ENCODE measurements at places on chromosomes 13 and 19.

- DNase-seq, result no peak
Measured at GRCh38 chr13:37925878-37926473, 56.4 kb upstream of the TRPC4 start.

GRCh38 chr13:105984236-105984635, 551.2 kb downstream of the EFNB2 start:
- no peak for DNase-seq

DNA sequence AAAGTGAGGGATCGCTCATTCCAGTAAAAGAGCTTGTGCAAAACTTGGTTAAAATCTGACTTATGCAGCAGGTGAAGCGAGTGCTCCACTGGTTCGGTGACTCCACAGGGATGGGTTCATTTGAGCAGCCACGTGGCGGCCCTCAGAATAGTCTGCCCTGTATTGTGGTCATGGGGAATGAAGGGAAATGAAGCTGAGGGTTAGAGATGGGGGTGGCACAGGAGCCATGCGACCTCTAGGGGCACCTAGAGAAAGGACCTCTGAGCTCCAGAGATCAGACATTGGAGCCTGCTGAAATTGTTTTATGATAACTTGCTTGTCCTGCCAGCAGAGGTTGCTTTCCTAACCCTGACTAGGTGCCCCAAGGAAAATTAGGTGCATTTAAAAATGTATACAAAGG, 26.6 kb downstream of the CBY2 start:
- no peak for DNase-seq

GRCh38 chr13:40565282-40566148, 100.9 kb downstream of the FOXO1 start:
- no peak for DNase-seq

DNA sequence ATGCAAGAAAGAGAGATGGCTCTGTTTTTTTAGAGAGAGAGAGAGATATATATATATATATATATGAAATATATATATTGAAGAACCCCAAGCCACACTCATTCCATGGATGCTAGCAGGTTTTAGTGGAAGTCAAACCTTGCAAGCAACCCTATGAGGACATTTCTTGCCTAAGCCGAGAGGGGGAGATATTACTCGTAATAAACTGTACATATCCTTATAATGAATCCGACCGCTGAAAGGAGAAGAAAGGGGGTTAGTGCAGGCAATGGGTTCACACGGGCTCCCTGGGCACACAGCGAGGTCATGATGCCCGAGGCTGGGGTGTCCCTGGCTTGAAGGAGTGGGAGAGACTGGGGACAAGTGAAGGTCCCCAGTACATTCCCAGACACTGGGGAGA, 78.3 kb downstream of the IER2 start:
- DNase-seq, result no peak

GRCh38 chr19:16571822-16572331, 338 bp downstream of the SLC35E1 start:
- no peak for DNase-seq

GRCh38 chr13:61370520-61370919, 45.1 kb downstream of the PCDH20 start:
- no peak for DNase-seq

- no peak for DNase-seq
Measured at GRCh38 chr19:18868380-18869022, 27.5 kb downstream of the CERS1 start.

- peak; percentile 70 for DNase-seq
Measured at GRCh38 chr19:55580628-55581144, at the start of gene ZNF579. Gene ZNF579 (minus strand): TSS chr19:55580848. CDS start chr19:55579639, 1,209 bp downstream.

GRCh38 chr19:33568706-33569105, 47.1 kb upstream of the PEPD start:
- DNase-seq, result no peak

GRCh38 chr13:70370924-70371323, 262.7 kb upstream of the KLHL1 start:
- DNase-seq, result no peak

DNA sequence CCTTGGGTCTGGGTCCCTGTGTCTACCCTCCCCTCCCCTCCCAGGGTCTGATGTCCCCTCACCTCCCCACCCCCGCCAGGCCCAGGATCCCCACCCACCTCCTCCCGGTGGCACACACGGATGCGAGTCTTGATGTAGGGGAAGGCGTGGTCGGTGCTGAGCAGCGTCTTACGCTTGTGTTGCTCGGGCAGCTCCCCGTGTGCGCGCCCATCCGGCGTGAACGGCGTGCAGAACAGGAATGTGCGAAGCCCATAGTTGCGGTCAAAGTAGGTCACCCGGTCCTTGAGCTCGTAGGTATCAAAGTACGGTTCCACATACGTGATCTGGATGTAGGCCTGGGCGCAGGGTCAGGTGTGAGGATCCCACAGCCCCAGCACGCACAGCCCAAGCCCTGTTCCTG, 4.4 kb upstream of the KANK2 start:
- no peak for DNase-seq

DNA sequence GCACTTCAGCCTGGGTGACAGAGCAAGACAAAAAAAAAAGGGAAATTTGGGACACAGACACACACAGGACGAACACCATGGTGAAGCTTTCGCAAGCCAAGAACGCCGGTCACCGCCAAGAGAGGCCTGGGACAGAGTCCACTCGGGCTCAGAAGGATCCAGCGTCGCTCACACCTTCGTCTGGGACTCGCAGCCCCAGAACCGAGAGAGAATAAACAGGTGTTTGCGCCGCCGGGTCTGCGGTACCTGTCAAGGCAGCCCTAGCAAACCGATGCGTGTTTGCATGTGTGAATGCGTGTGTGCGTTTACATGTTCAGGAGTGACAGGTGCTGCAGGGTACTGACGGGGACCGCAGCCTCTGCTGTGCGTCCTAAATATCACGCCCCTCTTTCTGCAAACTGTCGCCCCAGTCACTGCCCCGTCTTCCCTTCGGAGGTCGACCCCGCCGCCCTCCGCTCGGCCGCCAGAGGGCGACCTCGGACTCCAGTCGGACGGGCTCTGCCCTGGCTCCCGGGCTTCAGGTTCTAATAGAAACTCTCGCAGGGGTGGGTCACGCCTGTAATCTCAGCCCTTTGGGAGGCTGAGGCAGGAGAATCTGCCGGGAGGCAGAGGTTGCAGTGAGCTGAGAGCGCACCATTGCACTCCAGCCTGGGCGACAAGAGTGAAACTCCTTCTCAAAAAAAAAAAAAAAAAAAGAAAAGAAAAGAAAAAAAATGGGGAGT, 11.8 kb upstream of the CSNK1G2 start:
- DNase-seq, result peak; percentile 83

DNA sequence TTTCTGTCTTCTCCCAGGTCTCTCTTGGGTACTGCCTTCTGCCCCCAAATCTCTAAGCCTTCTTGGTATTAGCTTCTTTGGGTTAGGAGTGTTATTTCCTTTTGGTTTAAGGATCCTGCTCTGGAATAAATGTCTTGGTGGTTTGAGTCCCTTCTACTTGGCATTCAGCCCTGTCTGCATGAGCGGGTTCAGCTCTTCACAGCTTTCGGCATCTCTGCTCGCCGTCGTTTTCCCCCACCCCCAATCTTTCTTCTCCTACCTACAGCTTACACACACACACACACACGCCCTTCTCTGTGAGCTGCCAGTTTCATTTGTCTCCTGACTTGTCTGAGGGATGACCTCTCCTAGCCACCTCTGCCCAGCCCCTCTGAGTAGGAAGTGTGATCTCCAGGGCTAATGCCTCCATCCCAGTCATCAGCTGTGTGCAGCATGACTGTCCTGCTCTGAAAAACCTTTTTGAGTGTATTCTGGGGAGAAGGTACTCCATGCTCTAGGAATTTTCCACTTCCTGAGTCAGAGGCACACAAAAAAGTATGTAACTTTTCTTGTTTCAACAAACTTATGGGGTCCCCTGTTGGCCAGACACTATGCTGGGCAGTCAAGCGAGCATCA, 4.7 kb downstream of the CNOT3 start:
- no peak for DNase-seq

- no peak for DNase-seq
Measured at GRCh38 chr13:110306340-110306959, 507 bp downstream of the COL4A1 start.

DNA sequence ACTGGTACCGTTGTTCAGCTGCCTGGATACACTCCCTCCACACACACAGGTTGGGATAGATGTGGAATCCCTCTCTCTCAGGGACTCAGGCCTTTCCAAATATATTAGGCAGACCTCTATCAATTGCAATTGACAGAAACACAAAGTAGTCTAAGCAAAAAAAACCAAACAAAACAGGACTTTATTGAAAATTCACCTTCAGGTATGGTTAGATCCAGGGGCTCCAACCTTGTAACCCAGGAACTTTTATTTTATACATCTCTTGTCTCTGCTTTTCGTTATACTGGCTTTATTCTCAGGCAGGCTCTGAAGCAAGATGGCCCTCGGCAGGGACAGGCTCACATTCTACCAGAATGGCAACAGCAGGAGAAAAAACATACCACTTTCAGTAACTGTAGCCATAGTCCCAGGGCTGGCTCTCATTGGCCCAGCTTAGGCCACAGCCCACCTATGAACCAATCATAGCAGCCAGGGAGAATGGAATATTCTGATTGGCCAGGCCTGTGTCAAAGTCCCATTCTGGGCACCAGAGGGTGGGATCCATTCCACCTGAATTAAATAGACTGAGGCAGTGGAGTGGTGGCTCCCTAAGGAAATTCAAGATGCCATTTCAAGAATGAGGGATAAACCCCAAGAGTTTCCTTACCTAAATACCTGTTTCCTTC, 13.1 kb upstream of the CEACAM19 start:
- no peak for DNase-seq

- DNase-seq, result no peak
Measured at GRCh38 chr19:13284929-13285928, 135.0 kb downstream of the IER2 start.

DNA sequence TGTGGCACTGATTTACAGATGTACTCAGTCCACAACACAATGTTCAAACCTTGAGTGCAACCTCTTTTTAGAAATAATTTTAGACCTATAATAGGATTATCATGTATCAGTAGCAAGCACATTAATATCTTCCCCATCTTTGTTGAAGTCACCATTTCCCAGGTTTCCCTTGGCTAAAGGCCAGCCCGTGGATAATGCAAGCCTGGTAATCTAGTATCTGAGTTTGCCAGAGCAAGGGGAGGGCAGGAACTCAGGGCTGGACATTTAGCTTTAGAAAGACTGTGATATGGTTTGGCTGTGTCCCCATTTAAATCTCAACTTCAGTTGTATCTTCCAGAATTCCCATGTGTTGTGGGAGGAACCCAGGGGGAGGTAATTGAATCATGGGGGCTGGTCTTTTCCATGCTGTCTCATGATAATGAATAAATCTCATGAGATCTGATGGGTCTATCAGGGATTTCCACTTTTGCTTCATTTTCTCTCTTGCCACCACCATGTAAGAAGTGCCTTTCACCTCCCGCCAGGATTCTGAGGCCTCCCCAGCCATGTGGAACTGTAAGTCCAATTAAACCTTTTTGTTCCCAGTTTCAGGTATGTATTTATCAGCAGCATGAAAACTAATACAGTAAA, 37.7 kb downstream of the SLC6A16 start:
- no peak for DNase-seq

DNA sequence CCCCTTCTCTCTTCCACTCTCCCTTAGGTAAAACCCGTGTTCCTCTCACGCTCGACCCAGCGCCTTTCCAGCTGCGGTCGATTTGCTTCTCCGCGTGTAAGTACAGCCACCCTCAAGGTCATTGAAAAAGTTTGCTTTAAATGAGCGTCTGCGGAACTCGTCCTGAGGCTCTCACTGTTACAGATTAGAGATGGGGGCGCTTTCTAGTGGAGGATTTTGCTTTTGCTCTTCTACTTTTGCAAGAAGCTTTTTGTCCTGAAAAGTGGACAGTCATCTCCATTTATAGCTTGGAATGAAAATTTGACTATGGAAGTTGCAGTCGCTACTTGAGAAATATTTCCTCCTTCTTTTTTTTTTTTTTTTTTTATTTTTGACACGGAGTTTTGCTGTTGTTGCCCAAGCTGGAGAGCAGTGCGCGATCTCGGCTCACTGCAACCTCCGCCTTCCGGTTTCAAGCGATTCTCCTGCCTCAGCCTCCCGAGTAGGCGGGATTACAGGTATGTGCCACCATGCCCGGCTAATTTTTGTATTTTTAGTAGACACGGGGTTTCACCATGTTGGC, 595 bp upstream of the RAB20 start:
- DNase-seq, result no peak

- no peak for DNase-seq
Measured at GRCh38 chr19:1492474-1493006, 1.6 kb downstream of the REEP6 start.

GRCh38 chr19:13849991-13850909, 26.7 kb upstream of the NANOS3 start:
- peak; percentile 68 for DNase-seq

- no peak for DNase-seq
Measured at GRCh38 chr19:51431124-51431523, 13.7 kb upstream of the SIGLEC10 start.

DNA sequence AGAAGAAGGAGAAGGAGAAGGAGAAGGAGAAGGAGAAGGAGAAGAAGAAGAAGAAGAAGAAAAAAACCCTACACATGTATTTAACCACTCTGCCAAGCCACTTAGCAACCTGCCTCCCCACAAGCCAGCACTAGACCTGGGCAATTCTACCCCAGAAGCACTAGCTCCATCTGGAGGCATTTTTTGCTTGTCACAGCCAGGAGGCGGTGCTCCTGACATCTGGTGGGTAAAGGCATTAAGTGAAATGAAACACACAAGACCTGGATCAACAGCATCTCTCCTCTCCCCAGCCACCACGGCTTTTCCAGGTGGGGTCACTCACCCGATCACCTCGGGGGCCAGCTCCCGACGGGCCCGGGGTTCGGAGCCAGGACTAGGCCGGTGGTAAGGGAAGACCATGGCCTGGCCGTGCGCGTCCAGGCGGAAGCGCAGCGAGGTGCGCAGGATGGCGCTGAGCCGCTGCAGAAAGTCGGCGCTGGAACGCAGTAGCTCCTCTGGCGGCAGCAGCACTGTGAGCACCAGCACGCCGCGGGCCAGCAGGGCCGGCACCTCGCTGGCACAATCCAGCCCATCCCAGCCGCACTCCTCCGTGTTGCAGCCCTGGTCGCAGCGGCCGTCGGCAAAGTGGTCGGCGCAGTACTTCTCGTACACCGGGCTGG, 26.9 kb downstream of the NOTCH3 start:
- no peak for DNase-seq

DNA sequence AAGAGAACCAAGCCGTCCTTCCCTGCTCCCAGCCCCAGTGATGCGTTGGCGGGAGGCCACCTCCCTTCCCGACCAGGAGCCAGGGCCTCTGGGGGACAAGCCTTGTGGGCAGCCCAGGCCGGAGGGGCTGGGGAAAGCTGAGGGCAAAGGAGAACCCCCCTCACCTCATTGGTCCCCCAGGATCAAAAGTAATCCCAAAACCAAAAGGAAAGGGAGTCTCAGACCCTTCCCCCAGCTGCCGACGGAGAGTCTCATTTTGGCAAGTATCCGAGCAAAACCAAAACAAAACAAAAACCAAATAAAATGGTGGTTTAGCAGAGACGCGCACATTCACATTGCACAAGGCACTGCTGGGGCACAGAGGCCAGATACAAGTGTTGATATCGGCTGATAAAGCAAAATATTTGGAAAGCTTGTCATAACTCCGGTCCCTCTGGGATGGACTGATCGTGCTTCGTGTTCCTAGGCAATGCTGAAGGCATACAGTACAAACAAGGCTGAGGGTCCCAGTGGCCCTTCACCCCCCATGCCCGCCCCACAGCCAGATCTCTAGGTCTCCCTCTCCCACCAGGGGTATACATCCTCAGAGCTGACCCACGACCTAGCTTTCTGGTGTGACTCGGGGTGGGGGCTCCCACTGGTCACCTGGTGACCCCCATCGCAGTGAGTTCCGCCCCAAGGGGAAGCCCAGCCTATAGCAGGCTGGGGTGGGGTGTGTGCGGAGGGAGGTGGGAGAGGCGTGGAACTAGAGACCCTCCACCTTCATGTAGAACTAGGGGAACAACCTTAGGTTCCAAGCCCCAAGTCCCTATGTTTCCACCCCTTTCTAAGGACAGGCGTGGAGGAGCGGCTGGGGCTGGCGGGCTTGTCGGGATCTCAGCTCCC, 2.1 kb downstream of the CEBPA start:
- DNase-seq, result no peak
